ENCODE measurements at places on chromosomes 3 and 15. TPM values are rescaled to one million over a fixed set of nuclear protein-coding genes. Genes with fewer than 3 reads are reported as not detected.

- no peak for DNase-seq
Observed at GRCh38 chr15:89002281-89002761, 85.9 kb upstream of the ABHD2 start.

Gene MYO5C
- 15.8 TPM for total RNA-seq

Gene FANCD2OS
- total RNA-seq = not detected

DNA sequence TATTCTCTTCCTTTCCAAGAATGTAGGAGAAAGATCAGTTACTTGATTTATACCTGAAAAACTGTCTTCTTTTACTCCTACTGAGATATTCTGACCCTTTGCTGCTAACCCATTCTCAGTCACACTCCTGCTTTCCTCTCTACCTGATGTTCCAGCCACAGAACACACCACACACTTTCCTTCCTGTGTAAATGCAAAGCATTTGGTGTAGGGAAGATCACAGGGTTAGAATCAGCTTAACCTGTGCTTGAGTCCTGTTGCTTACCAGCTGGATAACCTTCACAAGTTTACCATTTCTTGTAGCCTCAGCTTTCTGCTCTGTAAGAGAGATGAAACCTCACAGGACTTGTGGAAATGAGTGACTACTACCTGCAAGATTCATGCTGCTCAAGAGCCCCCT lies 489.8 kb upstream of the GOLIM4 start:
- DNase-seq = no peak

DNA sequence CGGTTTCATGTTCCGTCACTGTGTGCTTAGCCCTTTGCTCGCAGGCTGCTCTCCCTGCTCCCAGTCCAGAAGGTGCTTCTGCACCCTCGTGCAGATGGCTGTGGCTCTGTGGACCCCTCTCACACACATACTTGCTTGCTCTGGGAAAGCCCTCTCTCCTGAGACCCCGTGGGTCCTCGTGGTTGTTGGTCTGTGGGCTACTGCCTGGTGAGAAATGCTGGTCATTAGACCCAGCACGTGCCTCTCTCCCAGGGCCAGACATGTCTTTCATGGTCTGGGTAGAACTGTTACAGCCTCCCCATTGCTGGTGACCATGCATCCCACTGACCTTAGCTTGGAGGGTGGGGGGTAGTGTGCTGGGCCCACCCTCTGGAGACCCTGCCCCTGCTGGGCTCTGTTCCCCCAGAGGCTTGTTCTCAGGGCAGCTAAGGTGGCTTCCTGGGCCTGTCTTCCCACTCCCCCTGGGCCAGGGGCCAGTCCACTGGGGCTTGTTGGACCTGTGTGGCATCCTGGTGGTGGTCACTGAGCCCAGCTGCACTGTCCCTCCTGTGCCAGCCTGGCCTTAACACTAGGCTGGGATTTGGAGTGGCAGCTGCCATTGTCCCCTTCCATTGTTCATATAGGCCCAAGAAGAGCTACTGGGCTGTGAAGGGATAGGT lies 10.6 kb downstream of the C15orf39 start:
- no peak for DNase-seq

DNA sequence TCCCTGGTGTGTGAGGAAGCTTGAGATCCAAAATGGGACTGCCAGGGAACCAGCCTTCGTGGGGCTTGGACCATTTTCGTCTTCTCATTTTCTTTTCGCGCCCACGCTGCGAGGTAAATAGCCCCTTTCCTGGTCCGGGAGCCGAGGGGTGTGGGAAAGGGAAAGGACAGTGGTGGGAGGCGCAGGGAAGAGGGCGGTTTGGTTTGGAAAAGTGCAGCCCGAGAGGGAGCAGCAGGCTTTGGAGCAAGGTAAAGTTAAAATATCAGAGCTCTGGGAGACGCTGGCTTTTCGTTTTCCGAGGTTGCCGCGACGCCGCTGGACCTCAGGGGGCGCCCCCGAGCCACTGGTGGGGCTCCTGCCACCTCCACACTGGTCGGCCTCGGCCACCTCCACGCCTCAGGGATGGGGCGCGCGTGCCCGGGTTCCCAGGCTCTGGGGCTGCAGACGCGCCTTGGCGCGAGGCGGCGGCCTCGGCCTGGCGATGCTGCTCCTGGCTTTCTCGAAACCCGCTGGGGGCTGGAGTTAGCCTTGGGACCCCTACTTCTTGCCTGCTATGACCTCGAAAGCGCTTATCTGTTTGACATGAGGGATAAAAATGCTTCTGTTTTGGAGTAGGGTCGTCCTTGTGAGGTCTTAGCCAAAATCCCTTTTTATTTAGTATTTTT lies 3.2 kb downstream of the PTPRG start:
- no peak for DNase-seq

- DNase-seq = no peak
Observed at GRCh38 chr15:100842756-100843730, 36.6 kb upstream of the ALDH1A3 start.

Gene SIDT1
- total RNA-seq = 49.6 TPM

Gene AZI2
- total RNA-seq = 82.5 TPM

DNA sequence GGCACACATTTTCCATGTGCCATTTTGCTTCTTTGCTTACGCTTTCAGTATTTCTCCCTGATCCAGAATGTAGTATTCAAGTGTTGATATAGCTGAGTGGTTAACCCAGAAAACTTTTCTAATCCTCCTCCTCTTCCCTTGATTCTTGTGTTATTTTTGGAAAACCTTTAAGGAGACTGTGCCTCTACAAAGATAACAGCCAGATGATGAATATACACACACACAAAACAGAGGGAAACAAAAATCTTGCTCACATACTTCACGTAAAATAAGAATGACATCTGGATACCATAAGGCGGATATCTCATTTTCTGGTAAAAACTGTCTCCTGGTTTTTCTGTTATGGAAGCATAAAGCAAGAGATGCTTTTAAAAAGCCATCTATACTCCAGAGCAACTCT lies 295.8 kb upstream of the THBS1 start:
- DNase-seq = no peak

Gene ACSBG1
- total RNA-seq = 11.6 TPM

DNA sequence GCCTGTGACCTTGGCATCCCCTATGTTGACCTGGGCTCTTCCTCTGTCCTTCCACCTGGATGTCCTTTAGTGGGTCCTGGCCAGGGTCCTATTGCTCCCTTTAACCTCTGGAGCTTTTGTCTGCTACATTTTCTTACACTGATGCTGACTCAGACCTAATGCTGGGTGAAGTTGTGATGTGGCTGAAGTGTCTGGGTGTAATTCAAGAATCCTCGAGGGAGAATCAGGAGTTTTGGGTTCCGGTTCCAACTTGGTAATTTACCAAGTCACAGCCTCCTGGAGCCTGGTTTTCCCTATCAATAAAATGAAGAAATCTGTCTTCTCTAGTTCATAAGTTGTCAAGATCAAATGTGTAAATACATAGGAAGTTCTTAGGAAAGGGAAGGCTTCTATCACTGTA lies 25.6 kb downstream of the CEP19 start:
- DNase-seq = no peak

DNA sequence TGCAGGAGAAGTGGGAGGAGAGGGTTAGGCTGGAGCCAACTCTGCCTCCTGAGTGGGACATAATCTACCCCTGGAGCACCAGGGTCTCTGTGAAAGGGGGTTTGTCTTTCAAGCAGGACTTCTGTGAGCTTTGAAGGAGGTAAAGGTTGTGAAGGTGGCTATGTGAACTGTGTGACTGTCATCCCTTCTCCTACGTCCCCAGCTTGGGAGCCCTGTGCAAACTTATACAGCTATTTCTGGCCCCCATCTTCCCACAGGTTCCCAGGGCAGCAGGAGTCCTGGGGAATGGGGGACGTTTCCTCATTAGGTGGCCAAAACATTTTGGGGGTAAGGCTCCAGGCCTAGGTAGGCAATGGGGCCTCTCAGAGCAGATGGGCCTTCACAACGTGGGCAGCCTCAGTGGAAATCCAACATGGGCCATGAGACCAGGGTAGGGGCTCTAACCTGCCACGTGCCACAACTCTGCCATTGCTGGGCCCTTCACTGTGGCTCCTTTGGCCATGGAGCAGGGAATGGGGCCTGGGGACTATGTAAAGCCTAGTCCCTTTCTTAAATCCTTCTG lies 3.5 kb downstream of the VIPR1 start:
- DNase-seq = no peak

Gene ZNF80
- not detected for total RNA-seq

- DNase-seq = no peak
Observed at GRCh38 chr15:64193971-64194370, 31.1 kb upstream of the PPIB start.

DNA sequence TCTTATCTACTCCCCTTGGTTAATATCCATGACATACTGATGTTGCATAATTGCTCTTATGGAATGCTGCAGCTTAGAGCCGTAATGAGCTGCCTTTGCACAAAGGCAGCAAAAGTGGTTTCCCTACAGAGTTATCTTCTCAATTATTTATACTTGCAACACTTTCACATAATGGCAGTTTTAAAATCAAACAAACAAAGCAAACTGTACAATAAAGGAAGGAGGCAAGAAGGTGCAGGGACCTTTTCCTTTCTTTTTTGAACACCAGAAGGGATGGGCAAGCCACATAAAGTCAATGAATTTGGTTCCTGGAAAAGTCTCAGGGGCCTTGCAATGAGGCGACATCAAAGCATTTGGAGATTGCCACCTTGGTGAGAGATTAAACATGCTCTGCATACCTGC lies 188.0 kb downstream of the MEIS2 start:
- no peak for DNase-seq
